ENCODE measurements at places on chromosomes 7 and 10. TPM values are rescaled to one million over a fixed set of nuclear protein-coding genes. Genes with fewer than 3 reads are reported as not detected.
A peak's percentile ranks its signal among the peaks of the same experiment; 100 is the strongest.

DNA sequence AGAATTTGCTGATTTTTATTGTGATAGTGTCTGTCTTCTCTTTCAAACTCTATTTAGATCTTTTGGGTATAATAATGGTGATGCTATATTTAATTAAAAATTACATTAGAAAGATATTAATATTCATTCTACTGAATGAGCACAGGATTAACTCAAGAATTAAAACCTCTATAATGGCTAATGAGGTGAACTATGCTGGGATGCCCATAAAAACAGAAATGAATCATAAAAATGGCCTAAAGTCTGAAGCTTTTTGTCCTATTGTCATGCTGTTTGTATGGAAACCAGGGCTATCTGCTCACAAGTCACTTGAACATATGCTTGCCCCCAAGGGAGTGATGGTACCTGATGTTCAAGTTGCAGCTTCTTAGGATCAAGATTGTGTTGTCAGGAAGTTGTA, 76.2 kb upstream of the ICA1 start:
- H3K4me3 ChIP-seq: no peak overlapping the region
- no peaks in the 10 kb centered on the region for H3K4me1 ChIP-seq
- H3K27me3 ChIP-seq: peaks cover 16% of the 10 kb centered on the region
- H3K36me3 ChIP-seq: no peaks in the 10 kb centered on the region
- H3K27ac ChIP-seq: no peak overlapping the region
- DNase-seq: no peak

- no peaks in the 10 kb centered on the region for H3K27me3 ChIP-seq
- H3K4me1 ChIP-seq: peaks cover 28% of the 10 kb centered on the region
- peak overlapping the region; percentile 30 for H3K4me3 ChIP-seq
- no peaks in the 10 kb centered on the region for H3K36me3 ChIP-seq
Measured at GRCh38 chr10:103691723-103692435, 163.5 kb downstream of the SH3PXD2A start.

DNA sequence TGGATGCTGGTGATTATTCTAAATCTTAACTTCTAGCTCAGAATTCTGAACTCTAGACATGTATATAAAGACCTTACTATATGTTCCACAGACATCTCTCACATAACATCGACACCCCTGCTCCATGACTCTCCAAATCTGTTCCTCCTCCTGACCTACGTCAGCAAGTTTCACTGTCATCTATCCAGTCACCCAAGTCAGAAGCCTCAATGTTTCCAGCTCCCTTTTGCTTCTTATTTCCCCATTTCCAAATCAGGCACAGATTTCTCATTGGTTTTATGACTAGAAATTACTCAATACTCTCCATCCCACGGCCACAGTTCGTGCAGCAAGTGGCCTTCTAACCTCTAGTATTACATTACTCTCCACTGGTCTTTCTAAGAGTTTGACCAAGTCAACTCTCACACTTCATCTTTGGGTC, 28.5 kb downstream of the EPC1 start:
- peak overlapping the region; percentile 17 for H3K4me3 ChIP-seq
- H3K36me3 ChIP-seq: peaks cover 6% of the 10 kb centered on the region
- H3K4me1 ChIP-seq: peaks cover 69% of the 10 kb centered on the region
- DNase-seq: peak; percentile 19

DNA sequence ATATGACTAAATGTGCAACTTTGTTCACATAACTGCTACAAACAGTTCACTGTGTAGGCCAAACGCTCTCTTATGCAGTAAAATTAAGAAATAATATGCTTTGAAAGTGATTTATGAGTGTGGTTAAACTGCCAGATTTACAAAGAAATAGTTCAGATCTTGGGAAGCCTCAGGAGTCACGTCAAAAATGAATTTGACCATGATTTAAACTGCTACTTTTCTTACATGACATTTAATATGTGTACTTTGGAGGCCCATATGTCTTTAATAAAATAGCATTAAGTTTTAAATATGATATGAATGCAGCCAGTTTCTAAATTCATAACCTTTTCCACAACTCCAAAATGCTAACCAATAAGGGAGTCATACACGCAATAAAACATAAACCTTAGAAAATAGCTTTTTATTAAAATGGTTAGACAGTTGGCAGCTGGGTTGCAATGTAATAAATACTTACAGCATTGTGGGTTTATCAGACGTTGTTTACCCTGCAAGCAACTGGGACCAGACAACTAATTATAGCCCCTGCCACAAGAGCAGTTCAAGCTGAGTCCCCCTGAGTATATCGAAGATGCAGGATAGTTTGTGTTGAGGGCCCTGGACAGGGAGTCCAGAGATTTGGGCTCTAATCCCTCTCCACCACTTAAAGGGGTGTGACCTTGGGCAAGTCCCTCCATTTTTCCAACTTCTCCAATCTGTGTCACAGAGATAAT, 640.4 kb downstream of the LRMDA start:
- no peaks in the 10 kb centered on the region for H3K4me1 ChIP-seq
- H3K4me3 ChIP-seq: no peak overlapping the region
- no peak overlapping the region for H3K27ac ChIP-seq
- no peaks in the 10 kb centered on the region for H3K36me3 ChIP-seq

DNA sequence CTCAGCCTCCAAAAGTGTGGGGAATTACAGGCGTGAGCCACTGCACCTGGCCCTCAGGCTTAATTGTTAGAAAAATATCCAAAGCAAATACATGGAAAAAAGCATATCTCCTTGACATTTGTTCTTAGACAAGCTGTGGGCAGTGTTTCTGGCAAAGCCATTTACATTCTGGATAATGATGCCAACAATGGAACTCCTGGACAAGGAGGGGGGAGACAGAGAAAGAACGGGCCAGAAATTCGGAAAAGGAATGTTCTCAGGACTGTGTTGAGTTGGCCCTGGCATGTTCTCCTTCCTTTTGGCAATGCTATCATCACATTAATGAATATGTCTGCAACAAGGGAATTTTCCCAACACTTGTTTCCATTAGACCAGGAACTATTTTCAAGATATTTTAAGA, 88.7 kb downstream of the UBE2H start:
- no peaks in the 10 kb centered on the region for H3K27me3 ChIP-seq
- no peak overlapping the region for H3K4me3 ChIP-seq
- no peak for DNase-seq
- no peak overlapping the region for H3K27ac ChIP-seq
- H3K36me3 ChIP-seq: no peaks in the 10 kb centered on the region

- no peak overlapping the region for H3K4me3 ChIP-seq
- H3K4me1 ChIP-seq: peaks cover 16% of the 10 kb centered on the region
Measured at GRCh38 chr10:80583685-80584084, 46.0 kb downstream of the SH2D4B start.

- no peak overlapping the region for H3K4me3 ChIP-seq
- peak overlapping the region; percentile 42 for H3K27ac ChIP-seq
- no peak for DNase-seq
- no peaks in the 10 kb centered on the region for H3K27me3 ChIP-seq
- H3K4me1 ChIP-seq: peaks cover 33% of the 10 kb centered on the region
Measured at GRCh38 chr10:11337516-11337915, 273.9 kb downstream of the USP6NL start.

DNA sequence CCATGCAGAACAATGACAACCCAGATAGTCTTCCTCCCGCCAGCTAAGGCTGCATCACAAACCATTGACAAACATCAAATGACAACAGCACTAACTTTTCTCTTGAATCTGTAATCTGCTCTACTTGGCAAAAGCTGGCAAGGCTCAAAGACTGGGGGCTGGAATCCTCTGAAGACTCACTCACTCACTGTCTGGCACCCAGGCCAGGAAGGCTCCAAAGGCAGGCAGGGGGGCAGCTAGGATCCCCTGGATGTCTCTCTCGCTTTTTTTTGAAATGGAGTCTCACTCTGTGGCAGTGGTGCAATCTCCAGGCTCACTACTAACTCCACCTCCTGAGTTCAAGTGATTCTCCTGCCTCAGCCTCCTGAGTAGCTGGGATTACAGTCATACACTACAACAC, 159.7 kb upstream of the GPR26 start:
- H3K27ac ChIP-seq: no peak overlapping the region
- DNase-seq: no peak
- peaks cover 11% of the 10 kb centered on the region for H3K4me1 ChIP-seq

- H3K4me1 ChIP-seq: no peaks in the 10 kb centered on the region
- H3K36me3 ChIP-seq: peaks cover 7% of the 10 kb centered on the region
- no peak overlapping the region for H3K27ac ChIP-seq
- H3K27me3 ChIP-seq: no peaks in the 10 kb centered on the region
- H3K4me3 ChIP-seq: no peak overlapping the region
Measured at GRCh38 chr10:16497911-16498310, 23.8 kb downstream of the C1QL3 start.

GRCh38 chr10:116141246-116141645, 131.8 kb downstream of the GFRA1 start:
- H3K4me3 ChIP-seq: no peak overlapping the region
- no peak for DNase-seq
- no peaks in the 10 kb centered on the region for H3K27me3 ChIP-seq
- H3K36me3 ChIP-seq: no peaks in the 10 kb centered on the region
- no peaks in the 10 kb centered on the region for H3K4me1 ChIP-seq

DNA sequence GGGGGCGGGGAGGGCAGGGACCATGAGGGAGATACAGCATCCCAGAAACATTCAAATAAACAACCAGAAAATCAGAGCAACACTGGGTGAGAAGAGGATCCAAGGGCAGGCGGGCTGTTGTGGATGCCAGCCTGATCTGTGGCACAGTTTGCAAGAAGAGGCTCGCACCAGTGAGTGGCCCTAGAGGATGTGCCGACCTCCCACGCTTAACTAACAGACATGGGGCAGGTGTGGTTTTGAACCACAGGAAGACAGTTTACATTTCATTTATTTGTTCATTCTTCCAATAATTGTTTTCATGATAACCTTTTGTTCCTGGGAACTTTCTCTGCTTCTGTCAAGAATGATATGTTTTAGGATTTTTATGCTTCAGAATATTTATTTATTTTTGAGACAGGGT, 115.6 kb downstream of the ZNF248 start:
- no peaks in the 10 kb centered on the region for H3K4me1 ChIP-seq
- no peaks in the 10 kb centered on the region for H3K36me3 ChIP-seq
- no peak overlapping the region for H3K27ac ChIP-seq
- DNase-seq: no peak

DNA sequence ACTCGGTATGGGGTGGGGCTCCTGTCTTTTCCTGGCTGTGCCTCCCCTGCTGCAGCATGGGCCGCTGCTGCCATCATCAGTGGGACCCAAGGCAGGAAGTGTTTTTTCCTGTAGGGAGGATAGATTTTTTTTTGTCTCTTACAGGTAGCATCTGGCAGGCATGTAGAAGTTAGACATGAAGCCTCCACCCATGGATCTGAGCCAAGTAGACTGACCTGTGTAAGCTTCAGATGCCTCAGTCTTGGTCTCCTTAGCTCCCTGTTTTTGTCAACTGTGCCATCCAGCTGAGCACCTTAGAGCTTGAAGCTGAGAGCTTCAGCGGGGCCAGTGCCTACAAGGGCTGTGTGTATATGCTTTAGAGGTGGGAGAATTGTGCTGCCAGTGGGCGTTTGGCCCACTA, 93.5 kb downstream of the AUTS2 start:
- H3K4me1 ChIP-seq: peaks cover 20% of the 10 kb centered on the region
- peak overlapping the region; percentile 29 for H3K4me3 ChIP-seq
- no peaks in the 10 kb centered on the region for H3K36me3 ChIP-seq
- DNase-seq: no peak
- H3K27me3 ChIP-seq: no peaks in the 10 kb centered on the region

- H3K4me3 ChIP-seq: no peak overlapping the region
- H3K4me1 ChIP-seq: no peaks in the 10 kb centered on the region
- no peak for DNase-seq
- no peaks in the 10 kb centered on the region for H3K27me3 ChIP-seq
Measured at GRCh38 chr10:16049050-16049449, 188.7 kb upstream of the MINDY3 start.

- no peak for DNase-seq
- H3K36me3 ChIP-seq: peaks cover 8% of the 10 kb centered on the region
- no peak overlapping the region for H3K27ac ChIP-seq
- H3K4me1 ChIP-seq: peaks cover 26% of the 10 kb centered on the region
- no peak overlapping the region for H3K4me3 ChIP-seq
- peaks cover 9% of the 10 kb centered on the region for H3K27me3 ChIP-seq
Measured at GRCh38 chr10:1476455-1476803, 260.9 kb downstream of the ADARB2 start.

DNA sequence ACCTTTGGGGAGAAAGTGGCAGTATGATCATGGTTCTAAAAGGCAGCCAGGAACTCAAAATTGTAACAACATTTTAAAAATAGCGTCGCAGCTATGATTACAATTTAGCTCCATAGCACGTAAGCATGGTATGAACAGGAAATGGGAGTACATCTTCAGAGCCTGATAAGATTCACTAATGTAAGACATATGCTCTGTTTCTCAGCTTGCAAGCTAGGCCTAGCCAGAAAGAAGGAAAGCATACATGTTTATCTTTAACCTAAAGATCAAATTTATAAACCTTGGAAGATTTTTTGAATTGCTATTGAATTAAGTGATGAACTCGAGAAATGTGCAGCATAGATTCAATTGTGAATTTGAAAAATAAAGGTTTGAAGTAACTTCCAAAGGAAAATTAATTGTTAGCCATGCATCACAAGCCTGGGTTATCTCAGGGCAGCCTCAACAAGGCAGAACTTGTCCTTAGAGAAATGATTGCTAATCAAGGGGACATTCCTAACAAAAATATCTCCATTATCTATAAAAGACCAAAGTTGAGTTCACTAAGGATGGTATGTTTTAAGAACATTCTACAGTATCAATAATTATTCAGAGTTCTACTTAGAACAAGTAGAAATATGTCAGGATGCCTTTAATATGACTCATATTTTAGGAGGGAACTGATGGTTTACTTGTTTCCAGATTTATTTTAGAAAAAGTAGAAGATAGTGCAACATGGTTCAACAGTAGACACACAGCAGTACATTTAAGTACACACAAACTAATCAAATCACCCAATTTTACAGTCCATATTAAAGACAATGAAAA, 38.8 kb upstream of the SEPTIN7 start:
- H3K4me1 ChIP-seq: peaks cover 6% of the 10 kb centered on the region
- no peaks in the 10 kb centered on the region for H3K27me3 ChIP-seq
- H3K4me3 ChIP-seq: no peak overlapping the region
- no peak for DNase-seq
- H3K36me3 ChIP-seq: no peaks in the 10 kb centered on the region
- no peak overlapping the region for H3K27ac ChIP-seq

GRCh38 chr10:64708884-64709681, 1187.9 kb downstream of the REEP3 start:
- no peaks in the 10 kb centered on the region for H3K27me3 ChIP-seq
- H3K27ac ChIP-seq: no peak overlapping the region
- no peak overlapping the region for H3K4me3 ChIP-seq
- H3K36me3 ChIP-seq: no peaks in the 10 kb centered on the region
- no peak for DNase-seq
- H3K4me1 ChIP-seq: no peaks in the 10 kb centered on the region

- DNase-seq: no peak
- no peak overlapping the region for H3K4me3 ChIP-seq
- H3K4me1 ChIP-seq: peaks cover 13% of the 10 kb centered on the region
- peaks cover 6% of the 10 kb centered on the region for H3K27me3 ChIP-seq
- H3K36me3 ChIP-seq: no peaks in the 10 kb centered on the region
Measured at GRCh38 chr7:108311446-108312168, 144.6 kb downstream of the NRCAM start.

- no peaks in the 10 kb centered on the region for H3K27me3 ChIP-seq
- no peak for DNase-seq
- H3K4me1 ChIP-seq: no peaks in the 10 kb centered on the region
- no peak overlapping the region for H3K27ac ChIP-seq
Measured at GRCh38 chr10:102831322-102832071, 5.7 kb downstream of the CYP17A1 start.

LGI1 gene
- polyA plus RNA-seq: not detected

UROS gene
- 54.1 TPM for polyA plus RNA-seq

EPDR1 gene
- 0.48 TPM for polyA plus RNA-seq

UMAD1 gene
- 29.2 TPM for polyA plus RNA-seq

BTBD16 gene
- polyA plus RNA-seq: not detected

POLL gene
- polyA plus RNA-seq: 14.7 TPM

IKZF5 gene
- 18.7 TPM for polyA plus RNA-seq

ADCY1 gene
- polyA plus RNA-seq: not detected

PPA1 gene
- polyA plus RNA-seq: 100 TPM

GDF2 gene
- not detected for polyA plus RNA-seq

EN2 gene
- not detected for polyA plus RNA-seq

GRM3 gene
- polyA plus RNA-seq: 0.06 TPM

RASA4B gene
- 11.7 TPM for polyA plus RNA-seq
